ENCODE measurements at places on chromosomes 1 and 21. TPM values are rescaled to one million over a fixed set of nuclear protein-coding genes. Genes with fewer than 3 reads are reported as not detected.

PTPN14 gene
- 36.8 TPM for total RNA-seq

DNA sequence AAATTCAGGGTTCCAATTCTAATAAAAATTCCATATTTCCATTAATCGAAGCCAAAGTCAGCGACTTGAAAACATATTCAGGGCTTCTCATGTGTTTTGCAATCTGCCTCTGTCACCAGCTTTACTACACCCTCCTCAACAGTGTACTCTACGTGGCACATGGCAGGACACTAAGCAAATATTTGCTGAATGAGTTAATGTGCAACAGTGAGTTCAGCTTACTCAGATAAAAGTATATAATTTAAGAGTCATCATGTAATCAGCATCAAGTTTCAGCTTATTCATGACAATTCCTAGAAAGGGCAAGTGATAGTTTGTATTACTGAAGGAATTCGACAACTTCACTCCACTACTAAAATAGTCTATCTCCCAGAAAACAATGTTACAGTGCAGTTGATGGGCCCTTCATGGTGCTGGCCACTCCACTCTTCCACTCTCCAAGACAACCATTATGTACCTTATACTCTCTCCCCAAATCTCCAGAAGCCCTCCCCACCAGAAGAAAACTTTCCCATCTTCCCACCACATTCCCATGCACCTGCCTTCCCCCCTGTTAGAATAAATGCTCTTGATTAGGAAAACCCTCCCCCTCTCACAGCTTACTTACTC is 97.3 kb downstream of the TTLL7 start:
- DNase-seq = peak; percentile 34

TNFAIP8L2 gene
- total RNA-seq = 7.1 TPM

SYCP1 gene
- total RNA-seq = not detected

GRCh38 chr1:191984856-191985255 is 173.4 kb upstream of the RGS18 start:
- DNase-seq = peak; percentile 23

AGMAT gene
- 0.35 TPM for total RNA-seq

DNA sequence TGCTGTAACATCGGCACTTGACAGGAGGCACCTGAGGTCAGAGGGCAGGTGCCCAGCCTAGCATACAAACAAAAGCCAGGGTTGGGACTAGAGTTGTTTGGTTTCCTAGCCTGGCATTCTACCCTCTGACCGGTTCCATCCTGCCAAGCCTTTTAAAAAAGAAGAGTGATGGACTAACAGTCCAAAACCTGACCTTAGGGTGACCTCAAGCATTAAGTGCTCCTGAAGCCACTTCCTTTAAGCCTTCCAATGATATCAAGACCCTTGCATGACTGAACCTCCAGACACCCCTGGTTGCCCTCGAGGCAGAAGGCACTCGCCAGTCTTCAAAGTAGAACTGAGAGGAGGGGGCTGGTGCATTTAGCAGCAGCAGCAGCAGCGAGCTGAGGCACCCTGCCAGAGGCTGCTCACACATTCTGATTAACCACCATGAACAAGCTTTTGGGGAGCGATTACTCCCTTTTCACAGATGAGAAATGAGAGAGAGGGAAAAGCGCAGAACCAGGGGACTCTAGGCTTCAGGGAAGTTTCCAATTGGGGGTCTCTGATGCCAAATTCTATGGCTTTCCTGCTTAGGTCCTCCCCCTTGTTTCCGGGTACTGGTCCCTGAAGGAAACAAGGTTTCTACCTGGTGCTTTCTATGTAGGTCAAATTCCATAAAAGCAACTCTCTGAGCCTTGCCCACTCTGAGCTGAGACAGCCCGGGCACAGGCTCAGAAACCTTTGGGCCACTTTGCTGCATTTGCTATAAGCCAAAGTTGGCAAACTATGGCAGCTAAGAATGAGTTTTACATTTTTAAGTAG is 9.2 kb downstream of the SLC2A1 start:
- DNase-seq = no peak

NRIP1 gene
- 30.5 TPM for total RNA-seq

DNA sequence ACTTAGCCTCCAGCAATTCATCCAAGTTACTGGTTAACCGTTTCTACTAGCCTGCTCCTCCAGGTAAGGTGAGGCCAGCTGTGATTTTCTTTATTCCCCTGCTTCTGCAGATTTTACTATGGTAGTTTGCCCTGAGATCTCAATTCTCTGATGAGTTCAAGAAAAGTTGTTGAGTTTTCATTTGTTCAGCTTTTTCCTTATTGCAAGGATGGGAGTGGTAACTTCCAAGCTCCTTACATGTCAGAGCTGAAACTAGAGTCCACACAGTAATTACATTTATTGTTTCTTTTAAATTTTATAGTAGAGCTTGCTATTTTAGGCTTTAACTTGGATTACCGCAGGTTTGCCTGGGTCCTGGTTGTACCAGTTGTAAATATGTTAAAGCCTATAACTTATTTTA is 76.9 kb upstream of the ZRANB2 start:
- no peak for DNase-seq

SPRR2F gene
- total RNA-seq = not detected

DNA sequence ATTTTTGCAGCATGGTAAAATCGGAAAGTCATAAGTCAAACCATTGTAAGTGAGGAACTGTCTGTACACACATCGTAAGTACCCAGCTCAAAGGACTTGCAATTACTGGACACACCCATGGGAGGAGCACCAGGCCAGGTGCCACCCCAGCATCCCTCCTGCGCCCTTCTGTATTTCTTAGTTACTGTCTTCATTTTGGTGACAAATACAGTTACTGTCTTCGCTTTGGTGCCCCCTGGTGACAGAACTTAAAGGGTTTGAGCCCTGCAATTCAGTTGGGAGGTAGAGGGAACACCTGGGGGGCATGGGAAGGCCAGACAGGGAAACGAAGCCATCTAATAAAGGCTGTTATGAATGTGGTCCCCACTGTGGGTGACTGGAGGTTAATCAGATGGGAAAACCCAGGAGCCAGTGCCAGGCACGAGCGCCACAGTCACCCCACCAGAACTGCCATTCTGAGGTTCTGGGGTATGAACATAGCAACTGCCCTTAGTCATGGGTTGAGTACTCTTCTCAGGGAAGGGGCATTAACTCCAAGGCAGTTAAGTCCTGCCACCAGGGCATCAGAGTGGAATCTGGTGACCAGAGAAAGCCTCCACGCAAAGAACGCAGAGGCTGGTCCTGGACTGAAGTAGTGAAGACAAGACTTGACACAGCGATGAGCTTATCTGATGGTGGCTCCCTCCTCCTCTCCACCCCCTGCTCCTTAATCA is 612.9 kb downstream of the PTPRU start:
- DNase-seq = no peak

GRCh38 chr1:103497404-103497803 is 28.1 kb upstream of the RNPC3 start:
- no peak for DNase-seq

VAV3 gene
- total RNA-seq = 7.3 TPM

DNA sequence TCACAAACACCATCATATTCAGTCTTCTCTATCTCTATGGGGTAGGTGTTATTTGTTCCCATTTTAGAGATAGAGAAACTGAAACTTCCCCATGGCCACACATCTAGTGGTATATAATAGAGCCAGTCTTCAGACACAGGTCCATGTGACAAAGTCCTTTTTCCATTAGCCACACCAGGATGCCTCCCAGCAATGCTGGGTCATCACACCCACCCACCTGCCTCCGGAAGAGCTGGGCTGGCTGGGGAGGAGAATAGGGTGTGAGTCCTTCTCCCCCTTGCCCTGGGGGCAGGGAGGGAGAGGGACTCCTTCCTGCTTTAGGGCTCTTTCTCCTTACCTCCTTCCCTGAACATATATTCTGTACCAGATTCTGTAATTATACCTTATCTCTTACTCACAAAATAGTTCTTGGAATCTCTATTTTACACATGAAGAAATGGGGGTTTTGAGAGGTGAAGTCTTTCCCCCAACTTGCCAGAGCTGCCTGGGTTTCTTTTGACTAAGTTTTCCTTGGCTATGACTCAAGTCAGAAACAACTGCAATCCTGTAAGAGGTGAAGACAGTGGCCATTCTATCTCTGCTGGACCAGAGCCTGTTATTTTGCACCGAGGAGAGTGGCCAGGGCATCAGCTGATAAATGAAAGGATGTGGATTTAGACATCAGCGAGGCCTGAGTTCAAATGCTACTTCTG is 30.0 kb downstream of the SOX13 start:
- DNase-seq = no peak

GRCh38 chr1:241647658-241648057 is 4.4 kb upstream of the WDR64 start:
- no peak for DNase-seq

HES2 gene
- 1.6 TPM for total RNA-seq

DNA sequence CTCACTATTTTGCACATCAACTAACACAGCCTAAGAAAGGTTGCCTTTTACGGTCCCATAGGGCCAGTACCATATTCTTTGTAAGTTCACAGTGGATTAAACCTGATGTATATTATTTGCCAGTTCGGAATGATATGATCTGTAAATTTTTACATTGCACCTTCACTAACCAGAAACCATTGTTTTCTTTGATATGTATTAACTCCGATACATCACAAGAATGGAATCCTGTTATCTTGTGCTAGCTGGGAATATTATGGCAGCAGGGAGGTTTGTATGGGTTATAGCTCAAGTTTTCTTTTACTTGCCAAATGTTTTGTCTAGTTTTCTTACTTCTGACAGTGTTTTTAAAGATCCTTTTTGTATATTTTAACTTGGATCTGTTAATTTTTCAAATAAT is 51.4 kb upstream of the S1PR1 start:
- DNase-seq = no peak

DNA sequence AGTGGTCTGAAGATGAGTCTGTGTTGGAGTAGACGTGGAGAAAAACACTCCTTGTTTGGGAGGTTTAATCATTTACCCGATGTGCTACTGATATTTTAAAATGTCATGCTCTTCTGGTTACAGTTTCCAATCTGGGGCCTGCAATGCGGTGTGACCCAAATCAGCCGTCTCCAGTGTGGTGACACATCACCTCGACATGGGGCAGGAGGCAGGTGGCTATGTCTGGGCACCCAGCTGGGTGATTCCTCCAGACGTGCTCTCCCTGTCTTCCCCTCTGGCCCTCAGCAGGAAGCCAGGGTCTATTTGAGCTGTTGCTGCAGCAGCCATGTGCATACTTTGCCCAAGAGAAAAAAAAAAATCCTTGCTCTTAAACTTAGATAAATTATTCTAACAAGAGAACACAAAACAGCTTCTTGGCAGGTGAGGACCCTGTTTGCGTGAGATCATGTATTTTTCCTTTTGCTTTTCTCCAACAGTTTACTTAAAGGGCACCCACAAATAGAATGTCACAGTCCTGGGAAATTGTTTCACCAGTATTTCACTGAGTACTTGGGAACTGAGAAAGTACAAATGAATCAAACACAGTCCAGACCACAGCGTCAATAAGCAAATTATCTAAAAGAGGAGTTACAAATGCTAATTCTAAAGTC is 38.9 kb upstream of the MAP10 start:
- no peak for DNase-seq

GRCh38 chr1:78091215-78091813 is 45.5 kb downstream of the GIPC2 start:
- no peak for DNase-seq

DNA sequence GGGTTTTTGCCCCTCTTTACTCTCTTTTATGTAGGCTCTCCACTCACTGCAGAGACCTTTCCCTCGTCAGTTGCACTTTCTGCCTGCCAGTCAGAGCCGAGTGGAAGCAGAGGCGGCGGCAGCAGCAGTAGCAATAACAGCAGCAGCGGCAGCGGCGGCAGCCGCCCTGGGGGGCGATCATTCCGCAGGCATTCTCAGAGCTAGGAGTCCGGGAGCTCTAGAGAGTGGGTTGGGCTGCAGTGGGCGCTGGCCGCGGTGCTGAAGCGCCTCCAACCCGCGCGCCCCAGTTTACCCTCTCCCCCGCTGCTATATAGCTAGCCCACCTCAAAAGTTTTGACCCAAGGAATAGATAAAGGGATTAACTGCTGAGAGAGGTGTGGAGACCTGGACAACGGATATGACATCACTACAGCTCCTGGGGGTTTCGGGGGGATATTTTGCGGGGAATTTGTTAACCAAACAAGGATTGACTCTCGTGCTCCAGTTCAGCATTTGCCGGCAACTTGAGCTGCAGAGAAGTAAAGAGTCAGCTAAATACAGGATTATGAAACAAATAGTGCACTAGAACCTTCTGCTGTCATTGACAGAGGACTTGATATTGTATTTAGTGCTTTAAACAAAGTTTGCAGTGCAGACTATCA is at the start of gene OLFM3:
Gene OLFM3, minus strand, starts transcription at position 102 of the 641 bp plus-strand sequence.
- DNase-seq = no peak

GRCh38 chr1:40612345-40612831 is 53.1 kb downstream of the RIMS3 start:
- peak; percentile 58 for DNase-seq

DNA sequence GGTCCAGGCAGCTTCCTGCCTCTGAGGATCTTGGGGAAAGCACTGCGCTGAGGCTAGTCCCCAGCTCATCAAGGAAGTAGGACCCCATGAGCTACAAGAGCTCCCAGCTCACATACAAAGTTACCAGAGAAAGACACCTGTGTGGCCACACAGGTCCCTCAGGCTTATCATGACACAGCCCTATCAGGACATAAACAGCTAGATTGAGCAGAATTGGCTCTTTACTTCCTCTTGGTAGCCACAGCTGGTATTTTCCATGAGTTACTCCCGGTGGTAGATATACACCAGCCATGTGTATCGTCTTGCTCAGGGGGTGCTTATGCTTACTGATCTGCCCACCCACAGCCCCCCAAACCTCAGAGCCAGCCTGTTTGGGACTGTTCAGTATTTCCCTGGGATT is 1.2 kb downstream of the LENEP start:
- DNase-seq = no peak

C1orf210 gene
- total RNA-seq = 22.5 TPM

DNA sequence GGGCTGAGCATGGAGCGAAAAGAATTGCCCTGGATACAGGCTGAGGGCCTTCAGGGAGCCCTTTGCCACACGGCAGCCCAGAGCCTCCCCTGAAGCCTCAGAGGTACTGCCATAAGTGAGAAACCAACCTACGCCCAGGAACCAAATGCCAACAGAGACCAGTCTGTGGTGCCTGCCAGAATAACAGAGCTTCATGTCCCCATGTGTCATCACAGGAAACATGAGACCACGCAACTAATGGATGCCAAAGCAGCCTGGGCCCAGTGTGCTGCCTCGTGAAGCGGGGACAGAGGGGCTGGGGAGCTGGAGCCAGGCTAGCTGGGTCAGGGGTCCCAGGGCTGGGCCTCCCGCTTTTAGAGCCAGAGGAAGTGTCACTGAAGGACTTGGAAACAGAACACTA is 18.7 kb upstream of the STUM start:
- DNase-seq = no peak

TRAF5 gene
- 11.5 TPM for total RNA-seq

OR6N2 gene
- total RNA-seq = 0.08 TPM

GRCh38 chr1:207072233-207072632 is 16.4 kb upstream of the C4BPB start:
- DNase-seq = no peak

Data from left lung (tissue), 14 donors.